M059J (cell line): ENCODE measurements at places on chromosomes 12 and 14.
A peak's percentile ranks its signal among the peaks of the same experiment; 100 is the strongest.

DNA sequence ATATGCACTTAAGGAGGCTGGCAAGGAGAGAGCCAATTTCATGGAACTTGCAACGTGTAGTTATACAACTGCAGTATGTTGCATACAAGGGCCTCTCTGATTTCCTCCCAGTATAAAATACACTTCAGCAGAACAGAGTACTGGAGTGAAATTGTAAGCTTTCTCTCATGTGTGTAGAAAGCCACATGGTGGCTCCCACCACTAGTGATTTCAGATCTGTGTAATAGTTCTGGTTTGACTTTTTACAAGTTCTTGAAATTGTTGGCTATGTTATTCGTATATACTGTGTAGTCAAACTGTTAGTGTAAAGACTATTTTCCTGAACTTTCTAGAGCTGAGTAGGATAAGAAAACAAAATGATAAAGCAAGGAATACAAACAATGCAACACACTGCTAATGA lies 16.4 kb upstream of the LMO3 start:
- DNase-seq = no peak

- DNase-seq = no peak
These were observed 156.8 kb downstream of the PDZRN4 start for GRCh38 chr12:41344776-41345470.

DNA sequence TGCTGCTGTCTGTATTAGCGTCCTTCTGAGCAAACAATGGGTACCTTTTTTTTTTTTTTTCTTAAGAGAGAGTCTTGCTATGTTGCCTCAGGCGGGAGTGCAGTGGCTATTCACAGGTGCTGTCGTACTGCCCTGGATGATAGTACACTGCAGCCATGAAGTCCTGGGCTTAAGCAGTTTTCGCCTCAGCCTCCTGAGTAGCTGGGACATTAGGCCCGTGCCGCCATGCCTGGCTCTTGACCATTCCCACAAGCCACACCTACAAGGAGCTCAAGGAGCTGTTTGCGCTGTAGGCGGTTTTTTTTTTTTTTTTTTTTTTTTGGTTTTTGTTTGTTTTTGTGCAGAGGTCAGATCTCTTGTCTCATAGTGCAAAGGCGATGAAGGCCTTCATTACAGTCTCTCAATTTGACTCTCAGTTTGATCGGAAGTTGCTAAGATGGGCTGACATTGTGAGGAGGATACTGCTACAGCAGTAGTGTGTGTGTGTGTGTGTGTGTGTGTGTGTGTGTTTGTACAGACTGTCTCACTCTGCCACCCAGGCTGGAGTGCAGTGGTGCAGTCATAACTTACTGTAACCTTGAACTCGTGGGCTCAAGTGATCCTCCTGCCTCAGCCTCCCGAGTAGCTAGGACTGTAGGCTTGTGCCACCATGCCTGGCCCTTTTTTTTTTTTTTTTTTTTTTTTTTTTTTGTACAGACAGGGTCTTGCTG lies 34.2 kb downstream of the TRAF3 start:
- DNase-seq = no peak

GRCh38 chr12:121284551-121285390 lies 11.7 kb downstream of the CAMKK2 start:
- DNase-seq = no peak

DNA sequence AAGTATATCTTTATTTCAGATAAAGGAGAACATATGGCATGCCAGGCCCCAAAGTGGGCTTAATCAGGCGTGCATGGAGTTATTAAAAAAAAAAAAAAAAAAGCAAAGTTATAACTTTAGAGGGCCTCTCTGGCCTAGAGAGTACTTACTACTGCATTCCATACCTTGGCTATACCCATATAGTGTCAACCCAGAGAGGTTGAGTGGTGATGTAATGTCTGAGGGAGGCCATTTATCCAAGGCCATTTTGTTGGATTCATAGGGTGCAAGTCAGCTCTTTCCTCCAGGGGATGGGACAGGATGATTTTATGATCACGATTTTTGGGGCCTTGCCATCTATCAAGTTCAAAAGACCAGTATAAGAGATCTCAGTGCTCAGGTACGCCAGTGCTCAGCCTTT lies 66.4 kb downstream of the DCAF5 start:
- no peak for DNase-seq

DNA sequence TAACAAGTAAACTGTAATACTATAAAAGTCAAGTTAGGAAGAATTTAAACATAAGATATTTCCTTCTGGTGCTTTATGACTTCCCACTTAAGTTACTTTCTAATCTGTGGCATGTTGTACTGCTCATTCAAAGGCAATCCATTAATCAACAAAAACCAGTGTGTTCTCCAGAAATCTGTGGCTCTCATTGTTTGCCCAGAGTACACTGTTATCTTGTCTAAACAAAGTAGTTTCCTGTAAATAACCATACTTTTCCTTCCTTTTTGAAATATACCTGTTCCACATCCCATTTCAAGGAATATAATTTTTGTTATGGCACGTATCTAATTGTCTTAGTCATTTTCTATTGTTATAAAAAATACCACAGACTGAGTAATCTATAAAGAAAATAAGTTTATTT lies 184.1 kb downstream of the CCER1 start:
- no peak for DNase-seq

- DNase-seq = no peak
These were observed 90.8 kb downstream of the EML1 start for GRCh38 chr14:99883866-99884650.

DNA sequence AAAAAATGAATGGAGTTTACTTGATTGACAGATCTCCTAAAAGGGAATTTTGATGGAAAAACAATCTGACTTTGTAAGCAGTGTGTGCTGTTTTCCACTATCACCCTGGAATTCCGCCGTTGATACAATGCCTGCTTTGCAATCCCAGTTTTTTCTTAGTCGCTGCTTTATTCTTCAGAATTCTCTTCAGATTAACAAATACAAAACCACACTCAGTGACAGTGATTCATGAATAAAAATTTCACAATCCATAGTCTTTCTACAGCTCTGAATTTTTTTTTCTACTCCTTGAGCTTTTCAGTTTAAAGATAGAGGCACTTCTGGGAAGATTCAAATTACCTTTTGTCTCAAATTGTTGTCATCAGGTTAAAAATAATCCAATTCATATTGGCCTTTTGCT lies 44.6 kb upstream of the KITLG start:
- peak; percentile 54 for DNase-seq

DNA sequence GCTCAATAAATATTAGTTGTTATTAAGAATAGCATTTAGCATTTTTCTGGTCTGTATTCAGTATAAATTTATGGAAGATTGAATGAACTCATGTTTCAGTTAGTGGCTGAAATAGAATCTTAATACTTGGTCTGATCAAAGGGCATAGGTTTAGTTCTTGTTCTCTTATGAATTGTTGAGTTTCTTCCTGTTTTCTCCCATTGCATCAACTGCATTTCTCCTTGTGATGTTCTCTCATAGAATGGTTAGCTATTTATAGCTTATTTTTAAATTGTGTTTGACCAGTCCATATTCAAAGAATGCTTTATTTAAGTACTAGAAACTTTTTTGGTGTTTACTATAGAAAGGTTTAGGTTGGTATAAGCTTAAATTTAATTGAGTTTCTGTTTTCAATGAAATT lies 29.8 kb downstream of the APAF1 start:
- DNase-seq = no peak

DNA sequence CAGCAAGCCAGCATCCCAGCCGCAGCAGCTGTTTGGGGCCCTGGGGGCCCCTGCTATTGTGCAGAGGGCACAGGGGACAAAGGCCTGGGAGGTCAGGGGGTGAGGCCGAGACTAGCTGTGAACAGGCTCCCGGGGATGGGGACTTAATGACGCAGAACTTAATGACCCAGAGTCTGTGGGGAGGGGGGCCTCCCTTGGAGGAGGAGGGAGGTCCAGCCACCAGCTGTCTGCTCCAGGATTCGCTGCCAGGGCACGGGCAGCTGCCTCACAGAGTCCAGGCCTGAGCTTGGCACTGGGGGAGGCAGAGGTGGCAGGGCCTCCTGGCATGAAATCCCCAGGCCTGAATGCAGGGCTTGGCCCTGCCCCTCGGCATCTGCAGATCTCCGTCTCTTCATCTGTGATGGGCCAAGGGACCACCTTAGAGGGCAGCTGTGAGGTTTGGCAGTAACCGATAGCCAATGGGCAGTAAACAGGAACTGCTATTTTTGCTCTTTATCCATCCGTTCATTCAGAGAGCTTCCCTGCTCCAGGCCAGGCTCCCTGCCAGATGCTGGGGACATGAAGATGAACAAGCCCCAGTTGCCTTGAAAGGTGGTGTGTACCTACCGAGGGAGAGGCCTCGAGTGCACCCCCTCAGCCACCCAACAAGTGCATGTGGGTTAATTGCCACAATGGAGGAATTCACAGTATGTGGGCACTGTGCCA lies 6.7 kb downstream of the FAM222A start:
- no peak for DNase-seq

- DNase-seq = no peak
These were observed 6.3 kb upstream of the KCNJ8 start for GRCh38 chr12:21780786-21781185.

DNA sequence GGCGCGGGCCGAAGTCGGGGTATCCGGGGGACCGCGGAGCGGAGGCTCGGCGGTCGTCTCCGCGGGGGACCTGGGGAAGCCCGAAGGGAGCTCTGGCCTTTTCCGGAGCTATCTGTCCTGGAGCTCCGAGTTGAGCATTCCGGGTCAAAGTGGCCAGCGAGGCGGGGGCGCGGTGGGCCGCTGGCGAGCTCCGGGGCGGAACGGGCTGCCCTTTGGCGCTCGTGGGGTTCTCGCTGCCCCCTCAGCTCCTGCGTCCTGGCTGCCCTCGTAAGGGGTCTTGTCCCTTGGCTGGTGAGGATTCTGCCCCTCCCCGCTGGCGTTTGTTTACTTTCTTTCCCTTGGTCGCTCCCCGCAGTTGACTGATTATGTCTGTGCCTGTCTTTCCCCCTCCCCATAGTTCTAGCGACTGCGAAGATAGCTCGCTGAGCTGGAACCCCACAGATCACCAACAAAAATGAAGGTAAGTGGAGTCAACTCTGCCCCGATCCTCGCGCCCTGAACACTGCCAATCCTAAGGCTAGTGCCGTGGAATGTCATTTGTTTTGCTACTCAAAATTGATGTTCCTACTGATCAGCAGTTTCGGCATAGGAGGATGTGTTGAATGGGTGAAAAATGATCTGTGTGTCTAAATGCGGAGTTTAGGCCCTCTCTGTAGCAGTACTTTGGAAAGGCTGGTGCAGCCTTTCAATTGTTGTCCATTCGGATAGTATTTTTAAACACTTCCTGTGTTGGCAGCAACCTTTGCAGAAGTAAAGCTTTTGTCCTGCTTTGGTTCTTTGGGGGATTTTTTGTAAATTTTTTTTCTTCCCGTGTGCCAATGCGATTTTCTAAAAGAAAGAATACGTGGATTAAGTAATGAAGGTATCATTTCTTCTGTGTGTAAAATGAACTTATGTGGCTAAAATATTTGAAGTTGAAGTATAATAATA lies 1.3 kb downstream of the ARID4A start:
- DNase-seq = peak; percentile 14

DNA sequence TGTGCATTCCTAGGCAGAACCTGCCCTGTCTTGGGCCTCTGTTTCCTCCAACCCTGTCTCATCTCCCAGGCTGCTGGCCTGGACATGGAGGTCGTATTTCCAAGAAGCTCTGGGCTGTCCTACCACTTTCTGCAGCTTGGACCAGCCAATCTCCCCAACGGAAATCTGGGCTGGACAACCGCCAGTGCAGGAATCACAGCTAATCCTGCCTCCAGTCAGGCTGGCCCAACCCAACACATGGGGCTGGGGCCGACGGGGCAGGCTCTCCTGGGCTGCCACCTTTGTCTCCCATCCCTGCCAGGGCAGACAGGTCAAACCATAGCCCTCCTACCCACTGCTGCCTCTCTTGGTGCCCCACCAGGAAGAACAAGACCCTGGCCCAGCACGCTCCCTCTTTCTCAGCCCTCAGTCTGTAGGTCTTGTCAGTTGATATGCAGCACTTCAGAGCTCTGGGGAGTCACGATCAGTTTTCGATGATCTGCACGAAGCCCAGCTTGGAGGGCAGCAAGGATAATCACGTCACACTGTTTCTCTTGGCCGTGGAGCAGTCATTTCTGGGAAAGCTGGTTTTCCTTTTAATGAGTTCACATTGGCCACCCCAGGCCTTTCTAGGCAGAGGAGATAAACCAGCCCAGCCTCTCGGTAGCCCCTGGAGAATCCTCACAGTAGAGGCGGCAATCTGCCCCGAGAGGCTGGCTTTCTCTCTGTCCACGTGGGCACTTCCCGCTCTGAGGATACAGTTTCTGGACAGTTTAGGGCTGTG lies 195.2 kb upstream of the PRMT8 start:
- peak; percentile 17 for DNase-seq

DNA sequence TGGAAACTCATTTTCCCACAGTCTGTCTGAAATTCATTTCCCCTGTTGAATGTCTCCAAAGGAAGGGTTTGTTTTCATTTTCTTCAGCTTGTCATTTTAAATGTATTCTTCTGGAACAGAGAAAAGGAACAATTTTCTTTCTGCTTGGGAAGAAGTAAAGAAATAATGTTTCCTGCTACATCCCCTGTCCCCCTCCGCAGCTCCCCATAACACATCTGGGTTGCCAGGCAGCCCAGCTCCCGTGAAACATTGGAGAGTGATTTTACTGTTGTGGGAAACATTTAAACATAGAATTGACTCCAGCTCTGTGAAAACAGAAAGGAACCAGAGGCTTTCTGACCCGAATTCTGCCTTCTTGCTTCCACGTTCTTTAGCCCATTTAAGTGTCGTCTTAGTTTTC lies 159.5 kb downstream of the TMEM132C start:
- DNase-seq = no peak

DNA sequence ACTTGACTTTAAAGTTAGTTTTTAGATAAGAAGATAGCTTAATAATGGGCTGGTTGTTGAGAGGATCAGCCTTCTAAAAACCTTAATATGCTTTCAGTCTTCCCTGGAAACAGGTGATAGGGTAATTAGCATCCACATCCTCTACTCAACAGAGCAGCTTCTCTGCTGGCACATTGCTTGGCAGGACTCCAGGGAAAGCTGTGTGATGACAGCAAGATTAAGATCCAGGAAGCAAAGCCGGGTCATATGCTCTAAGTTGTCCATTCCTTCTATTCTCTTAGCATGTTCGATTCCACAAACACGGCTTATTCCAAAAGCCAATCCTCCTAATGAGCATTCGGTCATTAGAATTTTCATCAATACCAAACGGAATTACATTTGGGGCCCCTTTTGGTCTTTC lies 87.0 kb downstream of the HMGA2 start:
- DNase-seq = peak; percentile 65
